Astrocyte (in vitro differentiated cells and primary cell): ENCODE measurements at places on chromosomes 2 and 18. TPM values are rescaled to one million over a fixed set of nuclear protein-coding genes. Genes with fewer than 3 reads are reported as not detected.

The SERPINB11 gene
- total RNA-seq = not detected in 2 replicates

The ASB18 gene
- not detected in 2 replicates for total RNA-seq

The NIF3L1 gene
- total RNA-seq = 17.4 and 17.8 TPM in 2 replicates

The PDCD1 gene
- total RNA-seq = not detected in 2 replicates

The CHRND gene
- not detected in 2 replicates for total RNA-seq

The IGFBP5 gene
- 422 and 452 TPM in 2 replicates for total RNA-seq

The KCNG3 gene
- 0.14 and 0.20 TPM in 2 replicates for total RNA-seq

The IHH gene
- total RNA-seq = not detected in 2 replicates

The TMEM169 gene
- total RNA-seq = 17.9 and 20.1 TPM in 2 replicates

The MC4R gene
- not detected in 2 replicates for total RNA-seq

The GALR1 gene
- total RNA-seq = not detected in 2 replicates

The SP140 gene
- 14.1 and 18.5 TPM in 2 replicates for total RNA-seq

The ETAA1 gene
- 8.2 and 8.6 TPM in 2 replicates for total RNA-seq

The UBR3 gene
- 18.7 and 23.9 TPM in 2 replicates for total RNA-seq

The MOGAT1 gene
- not detected in 2 replicates for total RNA-seq

The NTSR2 gene
- not detected in 2 replicates for total RNA-seq

The ADGRF3 gene
- 0.16 and 0.17 TPM in 2 replicates for total RNA-seq

The PAIP2B gene
- total RNA-seq = 1.7 TPM in 2 replicates

The MAB21L4 gene
- 0.43 and 0.59 TPM in 2 replicates for total RNA-seq

The IL37 gene
- not detected in 2 replicates for total RNA-seq

The COPS7B gene
- total RNA-seq = 39.6 and 45.0 TPM in 2 replicates

The DPYSL5 gene
- total RNA-seq = 1.2 and 2.9 TPM in 2 replicates

The GNLY gene
- not detected in 2 replicates for total RNA-seq

The PROC gene
- total RNA-seq = 1.0 and 1.5 TPM in 2 replicates

The REG1B gene
- total RNA-seq = not detected in 2 replicates

The TDRD15 gene
- not detected in 2 replicates for total RNA-seq

The CCDC102B gene
- total RNA-seq = 7.9 and 10.2 TPM in 2 replicates

The OTX1 gene
- total RNA-seq = 0.30 TPM in 1 of 2 replicates, not detected in the other
